ENCODE measurements at places on chromosomes 2 and 18.

- H3K4me3 ChIP-seq, result no peak overlapping the region
- no peak overlapping the region for H3K27ac ChIP-seq
- peaks cover 7% of the 10 kb centered on the region for H3K27me3 ChIP-seq
- no peak for DNase-seq
- no peaks in the 10 kb centered on the region for H3K4me1 ChIP-seq
Observed at GRCh38 chr2:113291191-113291590, 12.5 kb upstream of the PAX8 start.

- H3K36me3 ChIP-seq, result peaks cover 82% of the 10 kb centered on the region
- no peak for DNase-seq
- no peak overlapping the region for H3K4me3 ChIP-seq
- no peaks in the 10 kb centered on the region for H3K27me3 ChIP-seq
Observed at GRCh38 chr2:152743002-152743401, 24.6 kb downstream of the ARL6IP6 start.

- DNase-seq, result no peak
- H3K4me1 ChIP-seq, result no peaks in the 10 kb centered on the region
- peaks cover 33% of the 10 kb centered on the region for H3K36me3 ChIP-seq
Observed at GRCh38 chr18:35075132-35075531, 33.9 kb downstream of the MAPRE2 start.

GRCh38 chr2:138716183-138716582, 64.0 kb downstream of the NXPH2 start:
- no peaks in the 10 kb centered on the region for H3K36me3 ChIP-seq
- H3K27me3 ChIP-seq, result no peaks in the 10 kb centered on the region
- DNase-seq, result no peak
- H3K27ac ChIP-seq, result no peak overlapping the region

GRCh38 chr18:5064841-5065370, 132.2 kb downstream of the AKAIN1 start:
- no peaks in the 10 kb centered on the region for H3K4me1 ChIP-seq
- no peak overlapping the region for H3K27ac ChIP-seq
- DNase-seq, result no peak
- H3K4me3 ChIP-seq, result no peak overlapping the region

DNA sequence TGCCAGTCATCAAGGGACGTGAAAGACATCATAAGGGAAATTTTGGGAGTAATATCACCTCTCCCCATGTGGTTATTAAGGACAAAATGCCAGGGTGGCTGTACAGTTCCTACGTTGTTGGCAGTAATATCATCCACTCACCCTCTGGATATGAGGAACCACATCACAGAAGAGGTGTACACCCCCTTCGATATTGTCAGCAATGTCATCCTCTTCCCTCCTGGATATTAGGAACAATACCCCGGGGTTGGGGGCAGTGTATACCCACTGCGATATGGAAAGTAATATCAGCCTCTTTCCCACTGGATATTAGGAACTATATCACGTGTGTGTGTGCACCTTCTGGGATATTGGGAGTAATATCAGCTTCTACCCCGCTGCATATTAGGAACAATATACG, 1933.3 kb downstream of the SUCLG1 start:
- no peak overlapping the region for H3K4me3 ChIP-seq
- no peaks in the 10 kb centered on the region for H3K36me3 ChIP-seq
- DNase-seq, result no peak
- no peaks in the 10 kb centered on the region for H3K27me3 ChIP-seq
- H3K27ac ChIP-seq, result no peak overlapping the region

- H3K4me1 ChIP-seq, result peaks cover 1% of the 10 kb centered on the region
- no peaks in the 10 kb centered on the region for H3K27me3 ChIP-seq
- H3K36me3 ChIP-seq, result peaks cover 34% of the 10 kb centered on the region
- DNase-seq, result no peak
- H3K4me3 ChIP-seq, result no peak overlapping the region
Observed at GRCh38 chr2:218259099-218259961, 1.5 kb upstream of the GPBAR1 start.

GRCh38 chr2:45960057-45960863, 308.8 kb downstream of the PRKCE start:
- H3K36me3 ChIP-seq, result no peaks in the 10 kb centered on the region
- no peaks in the 10 kb centered on the region for H3K27me3 ChIP-seq
- DNase-seq, result no peak

- no peaks in the 10 kb centered on the region for H3K36me3 ChIP-seq
- H3K27me3 ChIP-seq, result no peaks in the 10 kb centered on the region
- no peak for DNase-seq
- no peak overlapping the region for H3K4me3 ChIP-seq
Observed at GRCh38 chr2:107772353-107772752, 54.3 kb upstream of the RGPD4 start.

- no peak overlapping the region for H3K4me3 ChIP-seq
- no peaks in the 10 kb centered on the region for H3K36me3 ChIP-seq
- H3K27ac ChIP-seq, result no peak overlapping the region
- H3K27me3 ChIP-seq, result peaks cover 6% of the 10 kb centered on the region
- DNase-seq, result no peak
- H3K4me1 ChIP-seq, result peaks cover 17% of the 10 kb centered on the region
Observed at GRCh38 chr2:219444566-219445091, 10.0 kb downstream of the SPEG start.

DNA sequence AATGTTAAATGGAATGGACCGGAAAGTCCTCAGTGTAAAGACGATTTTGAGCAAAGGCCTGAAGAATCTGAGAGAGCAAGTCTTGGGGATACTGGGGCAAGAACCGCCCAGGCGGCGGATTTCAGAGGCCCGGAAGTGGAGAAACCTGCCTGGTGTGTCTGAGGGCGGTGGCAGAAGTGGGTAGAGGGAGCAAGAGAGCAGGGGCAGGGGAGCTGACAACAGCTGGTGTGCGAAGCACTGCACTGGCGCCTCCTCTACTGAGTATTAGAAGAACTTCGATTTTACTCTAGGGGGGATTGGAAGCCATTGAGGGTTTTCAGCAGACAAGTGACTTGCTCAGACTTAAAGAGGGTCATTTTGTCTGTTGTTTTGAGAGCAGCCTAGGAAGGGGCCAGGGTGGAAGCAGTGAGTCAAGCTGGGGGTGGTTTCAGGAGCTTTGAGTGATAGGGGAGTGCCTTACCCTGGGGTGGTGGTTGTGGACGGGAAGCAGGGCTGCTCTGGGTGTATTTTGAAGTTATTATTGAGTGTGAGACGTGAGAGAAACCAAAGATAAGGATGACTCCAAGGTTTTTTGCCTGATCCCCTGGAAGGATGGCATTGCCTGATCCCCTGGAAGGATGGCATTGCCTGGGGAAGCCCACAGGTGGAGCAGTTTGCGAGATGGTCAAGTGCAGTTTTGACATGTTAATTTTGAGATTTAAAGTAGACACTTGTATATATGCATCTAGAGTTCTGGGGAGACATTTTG, 52.5 kb downstream of the ZNF236 start:
- no peak for DNase-seq
- H3K27ac ChIP-seq, result no peak overlapping the region
- H3K27me3 ChIP-seq, result no peaks in the 10 kb centered on the region

DNA sequence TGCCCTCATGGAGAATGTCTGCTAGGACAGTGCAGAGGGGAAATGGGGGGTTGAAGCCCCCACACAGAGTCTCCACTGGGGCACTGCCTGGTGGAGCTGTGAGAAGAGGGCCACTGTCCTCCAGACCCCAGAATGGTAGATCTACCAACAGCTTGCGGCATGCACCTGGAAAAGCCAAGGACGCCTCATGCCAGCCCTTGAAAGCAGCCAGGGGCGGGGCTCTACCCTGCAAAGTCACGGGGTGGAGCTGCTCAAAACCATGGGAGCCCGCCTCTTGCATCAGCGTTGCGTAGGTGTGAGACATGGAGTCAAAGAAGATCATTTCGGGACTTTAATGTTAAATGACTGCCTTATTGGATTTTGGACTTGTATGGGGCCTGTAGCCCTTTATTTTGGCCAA, 157.6 kb downstream of the DSEL start:
- no peaks in the 10 kb centered on the region for H3K36me3 ChIP-seq
- no peak for DNase-seq
- H3K27me3 ChIP-seq, result no peaks in the 10 kb centered on the region
- no peak overlapping the region for H3K27ac ChIP-seq

GRCh38 chr18:12391487-12392165, 14.6 kb upstream of the AFG3L2 start:
- no peaks in the 10 kb centered on the region for H3K36me3 ChIP-seq
- H3K27me3 ChIP-seq, result no peaks in the 10 kb centered on the region
- no peak overlapping the region for H3K4me3 ChIP-seq
- no peaks in the 10 kb centered on the region for H3K4me1 ChIP-seq

- H3K4me1 ChIP-seq, result peaks cover 9% of the 10 kb centered on the region
- H3K4me3 ChIP-seq, result no peak overlapping the region
- DNase-seq, result peak; percentile 54
- no peaks in the 10 kb centered on the region for H3K36me3 ChIP-seq
Observed at GRCh38 chr2:181742922-181743722, 62.8 kb upstream of the NEUROD1 start.

DNA sequence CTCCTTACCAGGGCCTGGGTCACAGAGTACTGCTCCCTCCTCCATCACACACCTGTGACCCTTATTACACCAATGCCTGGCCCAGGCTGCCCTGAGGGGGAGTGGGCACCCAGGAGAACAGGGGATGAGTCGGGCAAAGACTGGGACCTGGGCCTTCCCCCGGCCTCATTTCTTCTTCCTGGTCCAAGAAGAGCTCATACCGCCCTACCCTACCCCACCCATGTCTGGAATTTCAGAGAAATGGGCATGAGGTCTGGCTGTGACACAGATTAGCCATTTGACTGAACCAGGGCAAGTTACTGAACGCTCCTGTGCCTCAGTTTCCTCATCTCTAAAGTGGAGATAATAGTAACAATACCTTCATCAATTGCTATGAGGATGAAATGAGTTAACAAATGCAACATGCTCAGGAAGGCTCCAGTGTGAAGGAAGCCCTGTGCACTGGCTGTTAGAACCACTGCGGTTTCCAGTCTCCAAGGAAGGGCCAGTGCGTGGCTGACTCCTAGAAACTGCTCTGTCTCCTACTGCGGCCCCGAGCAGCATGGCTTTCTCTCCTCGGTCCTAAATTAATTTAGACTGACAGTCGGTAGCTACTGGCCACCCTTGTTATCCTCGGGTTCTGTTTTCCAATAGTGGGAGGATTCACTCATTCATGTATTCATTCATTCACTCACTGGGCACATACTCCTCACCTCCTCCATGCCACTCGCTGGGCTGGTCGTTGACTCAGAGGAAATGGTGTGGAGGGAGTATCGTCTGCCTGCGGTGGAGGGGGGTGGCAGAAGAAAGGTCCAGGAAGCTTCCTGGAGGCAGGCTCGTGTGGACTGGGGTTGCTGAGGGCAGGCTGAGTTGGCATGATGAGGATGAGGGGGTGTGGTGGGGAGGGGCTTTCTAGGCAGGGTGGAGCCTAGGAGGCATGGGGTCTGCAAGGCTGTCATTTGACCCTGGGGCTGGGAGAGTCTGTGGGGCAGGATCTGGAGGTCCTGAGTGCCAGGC, 175.6 kb downstream of the GLI2 start:
- no peaks in the 10 kb centered on the region for H3K36me3 ChIP-seq
- no peak overlapping the region for H3K4me3 ChIP-seq
- H3K4me1 ChIP-seq, result no peaks in the 10 kb centered on the region
- no peak for DNase-seq
- no peak overlapping the region for H3K27ac ChIP-seq

DNA sequence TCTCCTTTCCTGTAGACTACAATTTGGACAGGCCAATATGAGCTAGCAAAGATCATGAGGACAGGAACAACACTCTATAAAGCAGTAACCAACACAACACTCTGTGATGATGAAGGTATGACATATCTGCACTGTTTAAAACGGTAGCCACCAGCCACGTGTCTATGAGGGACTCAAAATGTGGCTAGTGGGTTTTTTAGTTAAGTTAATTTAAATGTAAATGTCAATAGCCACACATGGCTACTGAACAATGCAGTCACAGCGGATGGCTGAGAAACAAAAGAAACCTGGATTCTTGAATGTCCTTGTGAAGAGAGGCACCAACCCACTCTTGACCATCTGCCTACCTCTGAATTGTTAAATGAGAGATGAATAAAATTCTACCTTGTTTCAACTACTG, 33.9 kb downstream of the FANCL start:
- H3K27ac ChIP-seq, result no peak overlapping the region
- H3K27me3 ChIP-seq, result no peaks in the 10 kb centered on the region
- H3K36me3 ChIP-seq, result peaks cover 35% of the 10 kb centered on the region
- H3K4me3 ChIP-seq, result no peak overlapping the region

DNA sequence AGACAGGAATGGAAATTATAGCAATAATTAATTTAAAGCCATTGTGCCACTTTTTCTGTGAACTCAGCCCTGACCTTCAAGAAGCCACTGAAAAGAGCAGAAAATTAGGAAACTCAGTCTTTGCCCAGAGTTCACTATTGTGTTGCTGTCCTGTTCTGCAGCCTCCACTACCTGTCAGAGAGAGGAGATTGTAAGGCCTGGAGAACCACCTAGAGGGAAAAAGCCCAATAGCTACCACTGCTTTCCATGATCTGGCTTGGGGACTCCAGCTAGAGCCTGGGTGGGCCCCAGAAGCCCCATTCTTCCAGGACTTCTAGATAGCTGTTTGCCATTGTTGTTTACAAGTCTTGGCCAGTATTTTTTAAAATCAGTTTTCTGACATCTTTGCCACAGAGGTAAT, 176.1 kb upstream of the KLF7 start:
- no peaks in the 10 kb centered on the region for H3K4me1 ChIP-seq
- no peaks in the 10 kb centered on the region for H3K36me3 ChIP-seq
- no peak overlapping the region for H3K27ac ChIP-seq
- no peak for DNase-seq

- no peaks in the 10 kb centered on the region for H3K4me1 ChIP-seq
- DNase-seq, result no peak
- H3K27ac ChIP-seq, result no peak overlapping the region
Observed at GRCh38 chr2:136486115-136486514, 279.2 kb upstream of the THSD7B start.

GRCh38 chr2:160126756-160127155, 64.3 kb upstream of the PLA2R1 start:
- H3K27me3 ChIP-seq, result no peaks in the 10 kb centered on the region
- H3K4me1 ChIP-seq, result peaks cover 19% of the 10 kb centered on the region
- no peak overlapping the region for H3K27ac ChIP-seq
- no peak overlapping the region for H3K4me3 ChIP-seq
- no peak for DNase-seq

GRCh38 chr18:3782901-3783300, 332.9 kb downstream of the TGIF1 start:
- H3K4me3 ChIP-seq, result no peak overlapping the region
- no peak for DNase-seq
- no peaks in the 10 kb centered on the region for H3K4me1 ChIP-seq
- no peak overlapping the region for H3K27ac ChIP-seq
- no peaks in the 10 kb centered on the region for H3K27me3 ChIP-seq

DNA sequence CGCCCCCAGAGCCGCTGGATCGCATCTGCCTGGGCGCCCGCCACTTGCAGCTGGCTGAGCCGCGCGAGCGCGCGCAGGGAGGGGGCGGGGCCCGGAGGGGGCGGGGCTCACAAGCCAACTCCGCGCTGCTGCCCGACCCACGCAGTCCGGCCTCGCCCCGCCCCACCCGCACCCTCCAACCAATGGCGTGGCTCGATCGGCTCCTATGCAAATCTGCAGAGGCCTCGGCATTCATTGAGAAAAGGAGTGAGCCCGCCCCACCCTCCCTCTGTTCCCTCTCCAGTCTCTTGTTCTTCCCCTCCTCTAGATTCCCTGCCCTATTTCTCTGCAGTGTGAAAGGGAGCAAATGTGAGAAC, at the start of gene ALK:
TSS of gene ALK (minus strand) at position 27 of the 356 bp plus-strand sequence. CDS start 927 bp downstream, outside the sequence.
- no peaks in the 10 kb centered on the region for H3K4me1 ChIP-seq
- no peak within 1 kb of the TSS for H3K4me3 ChIP-seq
- DNase-seq, result no peak
- peaks cover 5% of the 10 kb centered on the region for H3K27me3 ChIP-seq
- H3K27ac ChIP-seq, result no peak within 1 kb of the TSS
- H3K36me3 ChIP-seq, result no peaks in the 10 kb centered on the region

- no peak for DNase-seq
- no peaks in the 10 kb centered on the region for H3K36me3 ChIP-seq
- H3K4me3 ChIP-seq, result no peak overlapping the region
- H3K27ac ChIP-seq, result peak overlapping the region; percentile 89
- H3K27me3 ChIP-seq, result no peaks in the 10 kb centered on the region
- peaks cover 53% of the 10 kb centered on the region for H3K4me1 ChIP-seq
Observed at GRCh38 chr2:36246320-36246990, 109.1 kb upstream of the CRIM1 start.
